Activated CD8-positive, alpha-beta memory T cell treated with anti-CD3 and anti-CD28 coated beads for 24 hours (primary cell): ENCODE measurements at places on chromosomes 7 and 10.

- no peak for DNase-seq
Measured at GRCh38 chr7:4211261-4211660, 470.8 kb upstream of the FOXK1 start.

DNA sequence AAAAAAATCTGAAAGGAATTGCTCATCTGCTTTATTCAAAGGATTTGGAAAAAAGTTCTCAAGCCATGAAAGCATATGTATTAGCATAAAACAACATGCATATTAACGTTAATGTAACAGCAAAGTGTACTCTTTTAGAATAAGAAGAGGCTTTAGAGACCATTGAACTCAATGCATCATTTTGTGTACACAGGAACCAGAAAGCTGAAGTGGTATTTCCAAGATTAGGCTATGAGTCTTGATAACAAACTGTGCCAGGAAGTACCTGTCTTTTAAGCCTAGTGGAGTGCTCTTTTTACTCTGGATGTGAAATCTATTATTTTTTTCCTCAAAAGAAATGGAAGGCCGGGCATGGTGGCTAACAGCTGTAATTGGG, 164.2 kb downstream of the THSD7A start:
- no peak for DNase-seq

GRCh38 chr10:63477927-63478326, 12.2 kb upstream of the JMJD1C start:
- DNase-seq = no peak

- no peak for DNase-seq
Measured at GRCh38 chr10:55330486-55330885, 529.5 kb upstream of the PCDH15 start.

DNA sequence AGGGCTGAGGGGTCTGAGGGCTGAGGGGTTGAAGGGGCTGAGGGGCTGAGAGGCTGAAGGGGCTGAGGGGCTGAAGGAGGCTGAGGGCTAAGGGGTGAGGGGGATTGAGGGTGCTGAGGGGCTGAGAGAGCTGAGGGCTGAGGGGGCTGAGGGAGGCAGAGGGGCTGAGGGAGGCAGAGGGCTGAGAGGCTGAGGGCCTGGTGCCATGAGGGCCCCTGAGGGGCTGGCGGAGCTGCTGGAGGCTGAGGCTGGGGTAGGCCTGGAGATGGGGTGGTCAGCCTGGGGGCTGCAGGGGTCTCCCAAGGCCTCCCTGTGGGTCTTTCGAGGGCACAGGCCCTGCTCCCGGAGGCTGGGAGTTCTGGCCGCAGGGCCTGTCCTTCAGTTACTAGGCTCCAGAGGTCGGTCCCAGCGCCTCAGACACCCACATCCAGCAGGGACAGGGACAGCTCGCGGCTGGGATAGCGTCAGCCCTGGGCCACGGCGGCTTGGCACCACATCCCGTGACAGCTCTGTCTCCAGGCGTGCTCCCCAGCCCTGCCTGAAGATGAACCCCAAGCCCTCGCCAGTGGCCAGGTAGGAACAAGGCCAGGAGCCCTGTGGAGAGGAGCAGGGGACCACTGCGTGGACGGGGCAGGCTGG, 16.9 kb downstream of the MYO1G start:
- peak; percentile 59 for DNase-seq

- DNase-seq = no peak
Measured at GRCh38 chr7:99860281-99861127, 16.3 kb downstream of the OR2AE1 start.

- no peak for DNase-seq
Measured at GRCh38 chr7:154985230-154985629, 17.7 kb downstream of the PAXIP1 start.

- no peak for DNase-seq
Measured at GRCh38 chr10:96415891-96416554, 57.2 kb upstream of the OPALIN start.

- no peak for DNase-seq
Measured at GRCh38 chr10:14975672-14976273, 16.6 kb downstream of the MEIG1 start.

GRCh38 chr7:40138973-40139372, 4.2 kb downstream of the SUGCT start:
- no peak for DNase-seq

GRCh38 chr7:121446526-121446925, 50.4 kb upstream of the FAM3C start:
- DNase-seq = no peak

GRCh38 chr10:102309916-102310315, 64.6 kb downstream of the GBF1 start:
- no peak for DNase-seq

- DNase-seq = no peak
Measured at GRCh38 chr7:32580646-32581045, 85.4 kb downstream of the AVL9 start.

DNA sequence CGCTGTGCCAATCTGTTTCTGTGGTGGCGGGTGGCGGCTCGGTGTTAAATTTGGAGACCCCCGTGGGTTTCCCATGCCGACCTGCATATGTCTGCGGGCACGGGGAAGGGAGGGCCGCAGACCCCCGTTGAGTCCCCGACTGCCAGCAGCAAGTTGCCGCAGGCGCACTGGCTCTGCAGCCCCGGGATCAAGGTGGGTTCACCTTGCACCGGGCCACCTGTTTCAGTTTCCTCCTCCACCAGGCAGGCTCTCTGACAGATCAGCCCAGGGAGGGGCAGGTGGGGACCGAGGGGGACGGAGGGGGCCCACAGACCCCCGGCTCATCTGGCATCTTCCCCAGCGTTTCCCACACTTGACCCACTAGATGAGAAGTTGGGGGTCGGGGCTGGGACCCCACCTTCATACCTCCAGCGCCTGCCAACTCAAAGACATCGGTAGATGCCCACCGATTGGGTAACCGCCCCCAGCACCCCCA, 95.9 kb downstream of the CUX1 start:
- DNase-seq = no peak

GRCh38 chr7:47501406-47501805, 80.5 kb downstream of the TNS3 start:
- no peak for DNase-seq

GRCh38 chr10:9885761-9886160, 1131.9 kb upstream of the CELF2 start:
- DNase-seq = no peak

GRCh38 chr10:1476455-1476803, 260.9 kb downstream of the ADARB2 start:
- DNase-seq = no peak

DNA sequence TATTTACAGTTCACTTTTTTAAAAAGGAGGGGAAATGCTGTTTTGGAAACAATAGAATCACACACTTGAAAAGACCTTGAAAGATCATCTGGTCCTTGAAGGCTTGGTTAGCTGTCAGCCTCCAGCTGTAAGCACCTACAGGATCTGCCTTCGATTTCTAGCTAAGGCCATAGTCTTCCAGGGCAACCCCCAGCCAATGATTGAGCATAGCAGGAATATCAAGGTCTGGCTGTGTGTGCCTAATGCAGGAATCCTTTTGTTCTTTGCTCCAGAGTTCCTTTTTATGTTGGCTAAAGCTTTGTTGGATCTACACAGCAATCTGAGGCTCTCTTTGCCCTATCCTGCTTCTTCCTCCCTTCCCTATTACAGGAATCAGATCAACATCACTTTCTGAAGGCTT, 5.2 kb upstream of the YAE1 start:
- DNase-seq = no peak

- DNase-seq = no peak
Measured at GRCh38 chr7:68715907-68716306, 882.4 kb upstream of the AUTS2 start.

DNA sequence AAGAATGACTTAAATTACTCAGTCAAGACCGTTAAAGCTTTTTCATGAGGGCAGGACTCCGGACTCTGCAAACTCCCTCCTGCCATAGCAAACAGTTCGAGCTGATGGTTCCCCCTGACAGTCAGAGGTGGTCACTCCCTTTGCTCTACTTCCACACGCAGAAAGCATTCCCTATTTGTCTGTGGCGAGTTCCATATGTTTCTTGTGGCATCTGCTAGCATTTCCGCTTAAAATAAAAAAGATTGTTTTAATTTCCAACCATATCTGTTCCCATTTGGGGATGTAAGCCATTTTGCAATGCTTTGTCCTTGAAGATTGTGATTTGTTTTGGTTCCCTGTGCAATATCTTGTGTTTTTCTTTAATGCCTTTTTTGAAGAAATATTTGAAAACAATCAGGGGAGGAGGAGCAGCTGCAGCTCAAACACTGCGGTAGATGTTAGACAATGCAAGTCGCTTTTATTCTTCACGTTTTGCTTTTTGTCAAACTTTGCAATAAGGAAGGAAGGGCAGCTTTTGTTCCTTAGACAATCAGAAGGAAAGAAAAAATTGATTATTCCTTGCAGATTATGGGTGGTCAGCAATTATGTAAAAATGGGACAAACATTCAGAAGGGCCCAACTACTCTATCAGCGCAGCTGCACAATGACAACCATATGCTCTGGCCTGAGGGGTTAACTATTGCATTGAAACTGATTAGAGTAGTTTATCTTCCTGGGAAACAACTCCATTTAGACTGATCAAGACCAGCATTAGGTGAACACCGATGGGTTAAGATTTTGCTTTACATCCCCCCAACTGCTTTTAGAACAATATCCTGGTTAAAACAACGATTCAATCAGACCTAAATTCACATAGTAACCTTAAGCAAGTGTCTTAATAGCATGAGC, 425.8 kb upstream of the NRP1 start:
- DNase-seq = no peak

- no peak for DNase-seq
Measured at GRCh38 chr10:70765794-70766594, 19.2 kb downstream of the TBATA start.

GRCh38 chr10:102375250-102375649, 20.3 kb upstream of the NFKB2 start:
- DNase-seq = no peak

DNA sequence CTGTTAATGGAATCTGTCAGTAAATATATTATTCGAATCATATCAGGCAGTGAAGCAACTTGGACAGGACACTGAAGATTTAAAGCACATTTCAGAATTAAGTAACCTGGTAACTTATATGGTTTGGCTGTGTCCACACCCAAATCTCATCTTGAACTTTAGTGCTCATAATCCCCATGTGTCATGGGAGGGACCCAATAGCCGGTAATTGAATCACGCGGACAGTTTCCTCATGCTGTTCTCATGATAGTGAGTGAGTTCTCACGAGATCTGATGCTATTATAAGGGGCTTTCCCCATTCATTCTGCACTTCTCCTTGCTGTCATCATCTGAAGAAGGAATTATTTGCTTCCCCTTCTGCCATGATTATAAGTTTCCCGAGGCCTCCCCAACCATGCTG, 83.2 kb upstream of the COL1A2 start:
- DNase-seq = no peak

DNA sequence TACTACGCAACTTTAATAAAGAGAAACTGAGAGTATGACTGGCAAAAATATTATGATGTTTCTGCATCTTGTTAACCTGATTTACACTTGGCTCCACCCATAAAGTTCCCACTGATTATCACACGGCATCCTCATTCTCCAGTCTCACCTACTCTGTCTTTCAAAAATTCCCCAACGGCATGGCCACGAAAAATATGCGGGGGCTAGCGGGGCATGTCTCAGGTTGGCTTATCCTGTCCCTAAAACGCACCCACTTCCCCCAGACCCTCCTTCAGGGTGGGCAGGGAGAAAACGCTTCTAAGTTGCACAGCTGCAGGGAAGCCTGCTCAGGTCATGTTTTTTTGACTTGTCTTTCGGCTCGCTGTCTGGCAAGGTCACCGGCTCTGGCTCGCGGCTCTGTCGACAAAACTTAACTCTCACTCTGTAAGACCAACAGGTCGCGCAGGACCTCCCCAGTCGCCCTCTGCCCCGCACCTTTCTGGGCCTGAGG, 3.8 kb downstream of the CDK6 start:
- DNase-seq = no peak

DNA sequence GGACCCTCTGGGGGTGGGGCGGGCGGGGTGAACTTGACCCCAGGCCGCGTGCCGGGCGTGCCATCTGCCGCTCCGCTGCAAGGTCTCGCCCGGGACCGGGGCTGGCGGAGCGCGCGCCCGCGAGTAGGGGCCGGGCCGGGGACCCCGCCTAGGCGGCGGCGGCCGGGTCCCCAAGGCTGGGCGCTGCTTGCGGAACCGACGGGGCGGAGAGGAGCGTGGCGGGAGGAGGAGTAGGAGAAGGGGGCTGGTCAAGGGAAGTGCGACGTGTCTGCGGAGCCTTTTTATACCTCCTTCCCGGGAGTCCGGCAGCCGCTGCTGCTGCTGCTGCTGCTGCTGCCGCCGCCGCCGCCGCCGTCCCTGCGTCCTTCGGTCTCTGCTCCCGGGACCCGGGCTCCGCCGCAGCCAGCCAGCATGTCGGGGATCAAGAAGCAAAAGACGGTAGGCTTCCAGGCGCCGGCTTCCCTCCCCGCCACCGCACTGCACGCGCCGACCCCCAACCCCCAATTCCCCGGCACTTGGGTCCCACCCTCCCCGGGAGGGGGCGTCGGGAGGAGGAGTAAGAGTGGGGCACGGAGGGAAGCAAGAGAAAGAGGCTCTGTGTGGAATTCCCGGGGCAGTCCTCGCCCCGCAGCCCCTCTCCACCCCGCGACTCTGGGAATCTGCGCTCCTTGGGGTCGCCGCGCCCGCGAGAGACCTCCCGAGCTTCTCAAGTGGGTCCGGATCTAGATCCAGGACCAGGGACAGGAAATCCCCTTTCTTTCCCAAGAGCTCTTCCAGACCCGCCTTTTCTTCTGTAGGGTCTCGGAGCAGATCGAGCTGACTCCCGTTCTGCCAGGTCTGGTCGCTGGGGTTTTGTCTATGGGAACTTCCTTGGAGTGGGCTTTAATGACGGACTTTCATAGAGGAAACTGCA, at the start of gene PAPSS2:
Gene PAPSS2 (plus strand): TSS at position 308 of the 913 bp plus-strand sequence. CDS start 104 bp downstream, at position 412.
- peak; percentile 67 for DNase-seq
